ENCODE measurements at places on chromosomes 6 and 20. TPM values are rescaled to one million over a fixed set of nuclear protein-coding genes. Genes with fewer than 3 reads are reported as not detected.

The RIMS1 gene
- 37.8 TPM for total RNA-seq

The CDH26 gene
- 0.31 TPM for total RNA-seq

The MEI4 gene
- total RNA-seq: under 0.01 TPM

The FAM209B gene
- not detected for total RNA-seq

The FERMT1 gene
- total RNA-seq: 0.38 TPM

Measured in bladder microvascular endothelial cell (primary cell).